ENCODE measurements at places on chromosomes 11 and 22.

GRCh38 chr11:69218271-69218682 lies 62.5 kb downstream of the SMIM38 start:
- DNase-seq = no peak

- peak; percentile 81 for DNase-seq
These were observed 14.2 kb downstream of the ZBTB44 start for GRCh38 chr11:130300567-130300966.

GRCh38 chr11:96854425-96854824 lies 464.6 kb downstream of the JRKL start:
- no peak for DNase-seq

DNA sequence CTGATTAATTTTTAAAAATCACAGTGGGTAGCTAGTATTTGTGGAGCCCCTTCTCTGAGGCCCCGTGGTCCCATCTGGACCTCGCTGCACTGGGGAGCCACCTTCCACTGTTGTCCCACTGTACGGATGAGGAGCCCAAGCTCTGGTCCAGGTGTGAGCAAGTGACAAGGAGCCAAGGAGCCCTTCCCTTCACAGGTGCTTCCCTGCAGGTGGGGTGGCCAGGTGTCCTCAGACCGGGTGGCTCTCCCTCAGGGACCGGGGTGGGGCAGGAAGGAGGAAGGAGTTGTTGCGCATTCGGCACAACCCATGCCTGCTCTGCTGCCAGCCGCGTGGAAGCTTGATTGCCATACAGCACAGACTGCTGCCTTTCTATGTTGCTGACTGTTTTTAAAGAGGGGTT lies 10.4 kb upstream of the SEPTIN5 start:
- DNase-seq = no peak

DNA sequence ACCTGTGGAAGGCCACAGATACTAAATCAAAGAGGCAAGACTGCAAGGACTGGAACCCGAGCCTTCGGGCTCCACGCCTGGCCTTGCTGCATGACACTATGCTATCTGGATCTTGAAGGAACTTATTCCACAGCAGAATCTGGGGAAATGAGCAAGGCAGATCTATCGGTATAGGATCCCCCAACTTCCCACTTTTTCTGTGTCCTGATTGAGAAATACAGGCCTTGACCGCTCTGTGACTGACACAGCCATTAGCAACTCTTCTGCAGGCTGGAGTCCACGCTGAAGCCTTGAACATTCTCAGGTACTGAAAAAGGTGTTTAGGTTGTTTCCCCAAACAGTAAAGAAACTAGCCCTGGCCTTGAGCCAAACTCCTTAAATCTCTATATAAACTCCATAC lies 241.2 kb upstream of the NARS2 start:
- DNase-seq = no peak

- DNase-seq = no peak
These were observed 35.1 kb downstream of the MPPED1 start for GRCh38 chr22:43446916-43447315.

- peak; percentile 70 for DNase-seq
These were observed 18.3 kb upstream of the SYT7 start for GRCh38 chr11:61598886-61599868.

DNA sequence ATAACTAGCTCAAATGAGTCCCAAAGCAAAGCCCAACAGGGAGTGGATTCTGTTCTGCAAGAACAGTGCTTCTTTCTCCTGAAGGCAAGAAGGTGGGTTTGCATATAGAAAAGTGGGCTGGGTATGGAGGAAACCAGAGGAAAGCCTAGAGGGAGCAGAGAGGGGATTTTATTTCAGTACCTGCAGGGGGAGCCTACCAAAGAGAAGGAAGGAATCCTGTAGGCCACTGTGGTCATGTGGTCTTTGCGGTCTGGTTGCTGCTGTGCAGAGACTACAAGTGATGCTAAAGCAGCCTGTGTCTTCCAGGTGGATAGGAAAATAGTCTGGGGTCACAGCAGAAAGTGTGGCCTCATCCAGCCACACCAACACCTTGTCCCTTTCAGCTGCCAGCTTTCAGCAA lies 33.2 kb upstream of the ZBTB16 start:
- no peak for DNase-seq

GRCh38 chr11:44600839-44601383 lies 35.4 kb downstream of the CD82 start:
- peak; percentile 95 for DNase-seq

GRCh38 chr11:133833898-133834681 lies 11.2 kb downstream of the SPATA19 start:
- no peak for DNase-seq
